ENCODE measurements at places on chromosomes 4 and X.

DNA sequence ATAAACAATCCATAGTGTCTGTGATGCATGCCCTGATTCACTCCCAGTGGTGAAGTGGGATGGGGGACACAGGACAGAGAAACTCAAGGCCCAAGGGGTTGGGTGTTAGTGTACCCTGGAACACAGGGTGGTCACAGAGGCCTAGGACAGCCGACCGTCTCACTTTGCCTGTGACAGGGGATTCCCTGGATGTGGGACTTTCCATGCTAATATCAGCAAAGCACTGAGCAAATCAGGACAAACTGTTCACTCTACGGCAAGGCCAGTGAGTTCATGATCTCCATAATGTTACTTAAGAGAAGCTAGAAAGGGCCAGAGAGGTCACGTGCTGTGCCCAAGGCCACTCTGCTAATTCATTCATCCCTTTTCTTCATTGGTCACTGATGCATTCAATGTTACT is 158.7 kb upstream of the RBPJ start:
- DNase-seq: no peak

DNA sequence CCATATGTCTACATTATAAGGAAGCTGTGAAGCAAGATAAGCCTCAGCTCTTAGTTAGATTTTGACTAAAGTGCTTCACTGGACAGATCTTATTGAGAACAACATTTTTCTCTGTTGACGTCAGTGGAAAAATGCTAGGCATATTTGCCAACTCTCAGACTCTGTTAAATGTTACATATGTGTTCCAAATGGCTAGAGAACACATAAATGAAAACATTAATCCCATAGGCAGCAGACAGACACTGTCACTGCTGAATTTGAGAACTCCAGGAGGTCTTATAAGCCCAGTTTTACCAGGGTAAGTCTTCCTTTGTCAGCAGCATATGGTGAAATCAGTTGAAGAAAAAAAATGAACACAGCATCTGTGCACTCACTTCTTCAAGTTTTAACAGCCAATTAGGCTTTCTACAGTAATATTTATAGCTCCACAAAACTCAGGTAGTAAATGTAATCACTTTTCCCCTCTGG is 186.9 kb downstream of the CAMK2D start:
- DNase-seq: no peak

GRCh38 chrX:130669233-130669632 is 233.8 kb downstream of the ENOX2 start:
- DNase-seq: no peak

GRCh38 chr4:125590158-125590557 is 275.4 kb downstream of the FAT4 start:
- DNase-seq: no peak

DNA sequence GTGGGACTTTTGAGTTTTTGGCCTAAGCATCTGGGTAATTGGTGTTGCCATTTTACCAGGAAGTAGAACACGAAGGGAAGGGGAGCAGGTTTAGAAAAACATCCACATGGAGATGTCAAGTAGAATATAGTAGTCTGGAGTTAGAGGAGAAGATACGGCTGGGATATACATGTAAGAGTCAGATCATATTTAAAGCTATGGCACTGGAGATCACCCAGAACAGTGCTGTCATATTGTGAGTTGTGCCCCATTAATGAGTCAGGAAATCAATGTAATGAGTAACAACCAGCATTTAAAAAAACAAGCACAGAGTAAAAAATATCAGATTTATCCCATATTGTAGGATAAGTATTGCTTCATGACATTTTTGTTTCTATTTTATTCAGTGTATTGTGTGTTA is 4.2 kb downstream of the GSTCD start:
- DNase-seq: no peak

GRCh38 chr4:159038536-159038935 is 64.3 kb upstream of the RAPGEF2 start:
- DNase-seq: no peak

DNA sequence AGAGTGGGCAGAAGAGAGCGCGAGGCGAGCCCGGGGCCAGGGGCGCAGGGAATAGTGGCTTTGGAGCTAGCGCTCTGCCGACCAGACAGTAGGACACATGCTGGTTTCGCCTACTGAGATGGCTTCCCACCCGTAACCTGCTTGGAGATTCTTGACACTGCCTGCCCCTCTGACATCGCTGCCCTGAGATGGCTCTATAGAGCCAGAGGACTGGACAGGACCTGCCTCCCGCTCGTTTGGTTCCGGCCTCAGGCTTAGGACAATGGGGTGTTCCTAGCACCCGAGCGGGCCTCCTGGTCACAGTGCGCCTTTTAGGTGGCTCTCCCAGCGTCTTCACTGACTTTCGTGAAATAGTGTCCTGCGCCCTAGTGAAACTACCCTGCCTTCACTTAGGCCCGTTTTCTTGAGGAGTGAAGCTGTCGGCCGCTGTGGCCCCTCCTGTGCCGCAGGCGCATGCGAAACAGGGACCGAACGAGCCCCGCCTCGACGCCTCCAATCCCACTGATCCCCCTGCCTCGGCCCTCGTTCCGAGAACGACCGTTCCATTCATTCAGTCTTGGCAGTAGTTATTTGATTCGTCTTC is 608 bp downstream of the TAF1 start:
- peak; percentile 25 for DNase-seq

- DNase-seq: no peak
These were observed 340.9 kb downstream of the CENPC start for GRCh38 chr4:67204441-67204840.

DNA sequence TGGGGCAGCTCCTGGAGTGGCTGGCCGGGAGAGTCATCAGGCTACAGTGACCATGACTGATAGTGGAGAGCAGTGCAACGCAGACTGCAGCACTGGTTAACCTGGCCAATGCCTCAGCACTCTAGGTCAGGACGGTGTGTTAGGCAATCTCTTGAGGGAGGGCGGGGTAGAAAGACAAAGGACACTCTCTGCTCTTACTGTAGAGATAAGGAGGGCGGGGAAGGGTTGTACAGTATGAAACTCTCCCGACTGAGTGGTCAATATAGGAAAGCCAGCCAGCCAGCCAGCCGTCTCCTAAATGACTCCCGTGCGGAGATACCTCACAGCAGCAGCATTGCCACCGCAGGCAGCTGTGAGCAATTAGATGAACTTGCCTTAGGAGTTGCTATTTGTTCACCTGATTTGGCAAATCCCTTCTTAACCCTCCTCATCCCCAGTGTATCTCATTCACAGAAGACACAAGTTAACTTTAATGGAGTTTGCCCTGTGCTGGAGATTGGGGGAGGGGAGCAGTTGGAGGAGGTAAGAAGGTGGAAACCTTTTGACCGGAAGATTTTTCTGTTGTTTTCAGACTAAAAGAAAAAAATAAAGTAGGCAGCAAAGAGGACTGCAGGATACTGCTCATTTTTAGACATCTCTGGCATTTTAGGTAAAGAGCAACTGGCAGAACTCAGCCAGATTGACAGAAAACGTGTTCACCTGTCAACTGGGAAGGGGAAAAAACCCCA is 330.5 kb downstream of the HNRNPD start:
- no peak for DNase-seq

- DNase-seq: no peak
These were observed 178.9 kb downstream of the CENPC start for GRCh38 chr4:67366311-67366861.

DNA sequence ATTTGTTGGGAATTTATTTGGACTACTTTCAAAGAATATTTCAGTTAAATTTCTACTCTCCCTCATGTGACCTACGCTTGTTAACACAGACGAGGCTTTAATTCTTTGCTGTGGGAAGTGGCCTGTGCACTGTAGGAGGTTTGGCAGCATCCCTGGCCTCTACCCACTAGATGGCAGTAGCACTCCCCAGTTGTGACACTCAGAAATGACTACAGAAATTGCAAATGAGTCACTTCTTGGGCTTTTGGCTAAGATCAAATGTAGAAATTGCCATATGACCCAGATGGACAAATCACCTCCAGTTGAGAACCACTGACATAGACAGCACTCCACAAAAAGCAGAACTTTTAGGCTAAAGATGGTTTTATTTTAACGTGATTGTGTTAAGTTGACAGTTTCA is 22.1 kb downstream of the PIR start:
- peak; percentile 71 for DNase-seq

DNA sequence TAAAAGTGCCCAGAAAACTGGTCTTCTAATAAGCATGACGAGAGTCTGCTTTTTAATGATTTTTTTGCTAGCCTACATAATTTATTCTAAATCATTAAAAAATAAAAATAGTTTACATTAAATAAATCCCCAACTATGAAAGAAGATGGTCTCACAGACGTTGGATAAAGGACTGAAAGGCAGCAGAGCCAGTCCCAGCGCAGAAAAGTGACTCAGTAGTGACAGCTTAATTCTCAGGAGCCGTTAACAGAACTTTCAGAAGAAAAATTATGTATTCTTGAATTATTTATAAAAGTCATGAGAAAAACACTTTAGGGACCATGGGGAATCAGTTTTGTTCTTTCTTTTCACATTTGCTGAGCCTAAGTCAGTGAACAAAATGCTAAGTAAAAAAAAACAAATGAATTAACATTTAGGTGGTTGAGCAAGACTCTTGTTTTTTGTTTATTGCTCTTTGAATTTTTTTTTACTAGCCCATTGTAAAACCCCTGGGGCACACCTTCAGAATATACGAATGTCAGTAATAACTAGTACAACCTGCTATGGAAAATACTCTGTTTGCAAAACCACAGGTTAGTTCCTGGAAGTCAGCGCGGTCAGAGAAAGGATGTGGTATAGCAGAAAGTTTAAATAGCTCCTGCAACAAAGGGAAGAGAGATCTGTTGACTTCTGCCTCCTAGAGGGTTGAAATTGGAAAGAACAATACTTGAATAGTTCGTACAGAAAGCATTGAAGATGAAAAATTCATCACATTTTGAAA is 50.4 kb upstream of the CCDC160 start:
- no peak for DNase-seq

DNA sequence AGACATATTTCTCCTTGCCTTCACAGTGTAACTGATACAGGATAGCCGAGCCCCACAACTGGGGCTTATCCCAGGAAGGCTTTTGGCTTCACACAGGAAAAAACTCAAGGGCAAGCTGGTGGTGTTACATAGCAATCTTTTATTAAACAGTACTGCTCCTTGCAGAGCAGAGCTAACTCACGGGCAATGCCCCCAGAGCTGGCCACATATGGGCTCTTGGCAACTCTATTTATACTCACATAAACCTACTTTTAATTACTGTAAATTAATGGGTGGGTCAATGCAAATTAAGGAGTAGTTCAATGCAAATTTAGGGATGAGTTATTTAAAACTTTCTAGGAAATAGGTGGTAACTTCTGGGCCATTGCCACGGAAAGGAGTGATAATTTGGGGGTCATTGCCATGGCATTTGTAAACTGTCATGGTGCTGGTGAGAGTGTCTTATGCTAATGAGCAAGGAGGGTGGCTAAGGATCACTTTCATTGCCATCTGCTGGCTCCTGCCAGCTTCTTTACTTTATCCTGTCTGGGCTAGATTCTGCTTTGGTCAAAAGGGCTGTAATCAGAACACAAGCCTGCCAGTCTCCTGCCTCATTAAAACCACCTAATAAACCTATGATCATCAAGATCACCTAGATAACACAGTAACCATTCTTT is 288.8 kb downstream of the CENPC start:
- DNase-seq: no peak

GRCh38 chr4:124952601-124953000 is 240.1 kb upstream of the ANKRD50 start:
- DNase-seq: no peak

GRCh38 chrX:38175139-38175538 is 45.5 kb downstream of the SRPX start:
- no peak for DNase-seq

DNA sequence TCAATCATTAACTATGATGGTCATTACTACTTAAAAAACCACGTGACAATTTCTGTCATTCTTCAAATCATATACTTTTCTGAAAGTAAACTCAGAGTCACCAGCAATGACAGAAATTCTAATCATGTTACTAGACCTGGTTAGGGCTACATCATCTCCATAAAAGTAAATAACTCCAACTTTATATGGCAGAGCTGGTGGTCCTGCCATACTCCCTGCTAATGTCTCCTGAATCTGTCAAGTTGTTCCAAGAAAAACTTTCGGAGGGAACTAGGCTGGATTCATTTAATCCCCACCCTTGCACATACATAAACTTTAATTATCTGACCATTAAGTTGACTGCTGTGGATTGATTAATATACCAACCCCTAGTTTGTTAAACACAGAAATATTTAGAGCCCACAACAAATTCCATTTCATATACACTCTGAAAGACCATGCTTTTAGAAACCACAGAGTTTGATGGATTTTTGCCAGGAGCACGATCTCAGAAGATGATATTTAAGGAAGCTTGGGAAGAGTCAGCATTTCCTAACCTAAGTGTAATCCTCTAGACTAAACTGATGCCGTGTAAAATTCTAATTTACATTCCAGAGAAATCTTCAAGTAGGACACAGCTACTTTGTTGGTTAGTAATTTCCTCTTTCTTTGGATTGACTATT is 577.0 kb downstream of the FAT4 start:
- no peak for DNase-seq

- DNase-seq: no peak
These were observed 1341.7 kb downstream of the PCDH7 start for GRCh38 chr4:32061916-32062315.

DNA sequence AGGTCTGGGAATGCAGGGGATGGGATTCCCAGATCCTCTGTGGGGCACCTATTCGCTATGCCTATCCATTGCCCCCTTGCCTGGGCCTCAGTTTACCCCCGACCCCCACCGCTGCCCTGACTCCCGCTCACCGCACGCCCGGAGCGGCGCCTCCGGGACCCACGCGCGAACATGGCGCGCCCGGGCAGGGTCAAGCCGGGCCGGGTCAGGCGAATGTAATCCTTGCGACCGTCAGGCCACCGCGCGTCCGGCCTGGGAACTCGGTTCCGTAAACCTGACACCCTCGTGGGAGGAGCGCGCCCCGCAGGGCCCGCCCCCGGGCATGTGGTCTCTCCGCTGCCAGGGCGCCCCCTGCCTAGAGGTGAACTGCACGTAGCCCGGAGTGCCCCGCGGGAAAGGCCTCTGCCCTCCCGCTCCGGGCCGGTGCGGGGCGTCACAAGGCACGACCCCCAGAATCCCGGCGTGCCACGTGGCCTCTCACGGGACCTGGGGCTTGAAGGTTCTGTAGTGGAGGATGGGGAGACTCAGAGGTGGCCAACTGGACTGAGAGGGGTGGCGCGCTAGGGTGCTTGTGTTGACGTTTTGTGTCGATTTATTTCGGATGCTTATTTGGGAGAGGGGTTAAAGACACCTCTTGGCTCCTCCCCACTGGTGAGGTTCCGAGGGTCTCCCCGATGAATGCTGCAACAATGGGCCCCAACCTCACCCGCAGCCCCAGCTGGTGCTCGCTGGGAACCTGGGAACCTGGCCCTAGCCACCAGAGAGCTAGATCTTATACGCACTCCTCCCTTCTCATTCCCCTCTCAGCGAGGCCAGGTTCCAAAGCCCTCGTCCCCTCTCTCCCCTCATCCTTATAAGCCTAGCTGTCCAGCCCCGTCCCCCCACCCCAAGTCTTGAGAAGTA is at the start of gene PRICKLE3:
TSS of gene PRICKLE3 (minus strand) at position 249 of the 903 bp plus-strand sequence. CDS start at position 173, 76 bp downstream.
- peak; percentile 81 for DNase-seq

DNA sequence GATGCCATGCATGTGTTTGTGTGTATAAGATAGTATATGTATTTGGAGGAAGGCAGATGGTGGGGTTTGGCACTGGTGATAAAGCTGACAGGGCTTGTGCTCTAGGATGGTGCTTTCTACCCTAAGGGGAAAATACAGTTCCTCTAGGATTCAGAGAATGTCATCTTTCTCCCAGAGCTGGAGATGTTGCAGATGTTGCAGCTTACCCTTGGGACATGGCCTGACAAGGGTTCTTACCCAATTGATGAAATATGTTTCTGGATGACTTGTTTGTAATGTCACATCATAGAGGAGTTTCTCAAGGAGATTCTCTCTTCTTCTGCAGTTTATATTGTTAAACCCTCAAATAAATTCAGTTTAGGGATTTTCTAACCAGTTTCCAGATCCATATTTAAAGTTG is 52.5 kb upstream of the PITX2 start:
- no peak for DNase-seq
